ENCODE measurements at places on chromosomes 4 and X.

DNA sequence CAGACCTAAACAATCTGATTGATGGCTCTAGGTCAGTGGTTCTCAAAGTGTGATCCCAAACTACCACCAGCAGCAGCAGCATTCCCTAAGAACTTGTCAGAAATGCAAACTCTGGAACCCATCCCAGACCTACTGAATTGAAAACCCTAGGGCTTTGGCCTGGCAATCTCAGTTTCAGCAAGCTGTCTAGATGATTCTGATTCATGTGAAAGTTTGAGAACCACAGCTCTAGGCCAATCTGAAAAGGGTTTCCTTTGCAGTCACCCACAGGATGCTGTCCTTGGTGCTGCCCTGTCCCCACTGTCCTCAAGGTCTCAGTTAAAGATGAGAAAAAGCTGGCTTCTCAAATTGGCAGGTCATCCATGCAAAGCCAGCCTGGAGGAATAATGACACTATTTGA lies 34.8 kb downstream of the SMPX start:
- no peak for DNase-seq

DNA sequence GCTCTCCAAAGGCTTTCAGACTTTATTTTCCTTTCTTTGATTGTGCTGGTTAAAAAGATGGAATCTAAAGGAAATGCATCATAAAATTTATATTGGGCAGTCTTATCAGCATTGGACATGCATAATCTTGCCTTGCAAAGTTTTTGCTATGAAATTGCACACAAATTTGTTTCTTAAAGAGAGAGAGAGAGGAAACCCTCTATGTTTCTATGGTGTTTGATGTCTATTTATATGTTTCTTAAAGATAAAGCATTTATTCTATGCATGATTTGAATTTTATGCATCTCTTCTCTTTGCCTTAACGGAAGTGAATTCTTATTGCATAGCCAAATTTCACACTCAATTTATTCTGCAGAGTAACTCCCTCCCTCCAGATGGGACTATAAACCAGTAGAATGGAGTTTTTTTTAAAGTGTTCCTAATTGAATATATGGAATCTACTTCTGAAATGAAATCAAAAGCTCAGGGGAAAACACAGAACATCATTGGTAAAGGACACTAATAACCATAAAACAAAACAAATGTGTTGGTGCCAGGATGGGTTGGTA lies 83.5 kb upstream of the PPARGC1A start:
- DNase-seq, result no peak

GRCh38 chr4:169663831-169664230 lies 43.5 kb downstream of the CLCN3 start:
- DNase-seq, result no peak

- no peak for DNase-seq
These were observed 7.6 kb downstream of the FAT4 start for GRCh38 chr4:125322366-125322730.

DNA sequence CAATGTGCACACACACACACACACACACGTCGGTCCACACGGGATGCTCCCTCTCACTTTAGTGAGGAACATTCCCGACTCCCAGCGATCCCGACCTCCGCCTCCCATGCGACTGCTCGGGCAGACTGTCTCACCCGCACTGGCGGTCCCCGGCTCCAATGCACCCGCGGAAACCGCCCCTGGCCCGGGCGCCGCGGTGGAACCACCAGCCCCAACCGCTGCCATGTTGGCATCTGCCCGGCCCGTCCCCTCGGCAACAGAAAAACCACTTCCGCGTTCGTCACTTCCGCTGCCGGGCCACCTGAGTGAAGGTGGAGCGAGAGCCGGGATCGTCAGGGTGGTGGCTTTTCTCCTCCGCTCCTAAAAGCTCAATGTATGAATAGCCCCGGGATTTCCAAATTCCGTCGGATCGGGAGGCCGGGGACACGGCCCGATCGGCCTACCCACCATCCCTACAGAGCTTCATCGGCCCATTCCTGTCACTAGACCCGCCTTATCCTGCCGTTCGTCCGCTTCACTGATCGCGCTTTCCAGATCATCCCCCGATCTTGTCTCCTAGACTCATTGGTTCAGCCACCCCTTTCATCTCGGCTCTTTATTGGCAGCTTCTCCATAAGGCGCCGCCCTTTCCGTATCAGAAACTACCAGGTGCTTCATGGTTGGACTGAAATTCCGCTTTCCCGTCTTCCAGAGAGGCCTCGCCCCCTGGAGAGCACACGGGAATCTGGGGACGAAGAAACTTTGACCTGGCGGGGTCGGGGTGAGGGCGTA lies at the start of gene SLC35A2:
SLC35A2 (minus strand) TSS at position 235 of the 771 bp plus-strand sequence; CDS start at position 225, 10 bp downstream.
- DNase-seq, result peak; percentile 16

DNA sequence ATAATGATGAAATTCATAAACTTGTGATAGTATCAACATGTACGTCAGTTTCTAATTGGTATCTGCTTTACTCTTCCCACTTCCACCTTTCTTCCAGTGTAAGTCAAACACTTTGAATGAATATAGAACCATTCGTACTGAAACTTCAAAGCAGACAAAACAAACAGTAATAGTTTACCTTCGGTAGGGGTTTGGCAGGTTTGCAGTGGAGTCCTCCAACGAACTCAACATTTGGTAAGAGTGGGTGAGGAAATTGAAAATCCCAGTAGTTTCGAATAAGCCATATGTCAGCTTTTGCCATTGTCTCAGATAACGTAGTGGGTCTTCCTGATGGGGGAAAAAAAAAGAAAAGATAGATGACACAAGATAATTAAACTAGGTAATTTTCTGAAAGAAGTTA lies 2.2 kb downstream of the UGT2B4 start:
- DNase-seq, result no peak

DNA sequence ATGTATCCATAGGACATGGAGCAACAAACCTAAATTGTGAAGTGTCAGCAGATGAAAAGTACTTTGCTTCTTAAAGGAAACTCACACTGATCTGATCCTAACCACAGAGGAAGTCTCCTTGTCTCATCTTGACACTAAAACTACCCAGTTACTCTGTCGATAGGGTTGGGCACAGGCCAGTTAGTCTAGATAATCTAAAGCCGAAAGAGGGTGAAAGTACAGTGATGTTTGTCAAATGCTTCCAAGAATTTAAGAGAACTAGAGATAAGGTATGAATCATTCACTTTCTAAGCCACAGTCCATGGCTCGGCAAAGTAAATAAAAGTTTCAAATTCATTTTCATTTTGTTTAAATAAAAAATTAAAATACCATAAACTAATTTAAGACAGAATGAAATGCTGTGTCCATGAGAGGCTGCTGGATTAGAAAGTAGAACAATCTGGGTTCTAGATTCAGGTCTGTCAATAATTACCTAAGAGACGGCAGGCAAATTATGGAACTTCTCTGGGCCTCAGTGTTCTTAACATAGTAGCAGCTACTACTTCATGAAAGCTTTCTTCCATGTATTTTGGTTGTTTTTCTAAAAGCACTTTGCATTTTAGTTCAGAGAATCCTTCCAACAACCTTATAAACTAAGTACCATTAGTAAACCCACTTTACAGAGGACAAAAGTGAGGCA lies 176.7 kb downstream of the LDB2 start:
- DNase-seq, result no peak

GRCh38 chrX:112078606-112079005 lies 4.0 kb downstream of the TRPC5 start:
- DNase-seq, result no peak

DNA sequence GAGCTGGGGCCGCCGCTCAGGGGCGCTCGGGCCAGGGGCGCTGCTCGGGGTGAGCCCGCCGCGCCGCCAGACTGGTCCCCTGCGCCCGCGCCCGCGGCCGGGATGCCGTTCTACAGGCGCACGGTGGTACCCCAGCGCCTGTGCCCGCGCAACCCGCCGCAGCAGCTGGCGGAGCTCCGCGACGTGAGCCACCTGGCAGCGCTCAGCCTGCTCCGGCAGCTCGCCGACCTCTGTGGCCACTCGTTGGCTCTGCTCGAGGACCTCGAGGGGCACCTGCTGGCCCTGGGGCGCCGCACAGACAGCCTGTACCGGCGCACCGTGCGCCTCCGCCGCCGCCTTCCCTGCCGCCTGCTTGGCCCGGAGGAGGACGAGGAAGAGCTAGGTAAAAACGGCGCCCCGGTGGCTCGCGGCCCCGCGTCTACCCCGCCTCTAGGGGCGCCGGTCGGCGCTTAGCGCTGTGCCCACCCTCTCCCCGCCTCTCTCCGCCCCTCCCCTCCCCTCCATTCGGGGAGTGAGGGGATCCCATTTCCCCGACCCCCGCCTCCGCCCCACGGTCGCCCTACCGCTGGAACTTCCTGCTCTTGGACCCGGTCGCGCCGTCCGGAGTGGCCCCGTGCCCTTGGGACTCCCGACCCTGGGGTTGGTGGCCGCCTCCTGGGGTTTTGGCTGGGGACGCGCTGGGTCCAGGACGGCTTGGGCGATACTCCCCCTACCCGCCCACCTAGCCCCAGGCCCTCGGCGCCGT lies 513 bp downstream of the NHSL2 start:
- DNase-seq, result no peak

DNA sequence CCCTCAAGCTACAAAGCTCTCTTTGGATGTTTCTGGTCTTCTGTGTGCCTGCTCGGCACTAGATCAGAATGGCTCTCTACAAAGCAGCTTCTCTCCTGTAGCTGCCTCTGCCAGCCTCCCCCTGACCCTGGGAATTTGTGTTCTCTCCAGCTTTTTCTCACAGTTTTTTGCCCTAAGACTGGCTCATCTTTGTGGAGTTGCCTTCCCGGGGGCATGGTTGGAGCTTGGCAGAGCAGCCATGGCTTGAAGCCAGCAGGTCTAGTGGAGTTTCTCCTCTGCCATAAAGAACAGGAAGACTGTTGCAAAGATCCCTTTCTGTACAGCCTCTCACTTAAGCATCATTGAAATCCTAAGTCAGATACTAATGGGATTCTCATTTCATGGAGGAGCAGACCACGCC lies 163.3 kb upstream of the MAMLD1 start:
- DNase-seq, result no peak

DNA sequence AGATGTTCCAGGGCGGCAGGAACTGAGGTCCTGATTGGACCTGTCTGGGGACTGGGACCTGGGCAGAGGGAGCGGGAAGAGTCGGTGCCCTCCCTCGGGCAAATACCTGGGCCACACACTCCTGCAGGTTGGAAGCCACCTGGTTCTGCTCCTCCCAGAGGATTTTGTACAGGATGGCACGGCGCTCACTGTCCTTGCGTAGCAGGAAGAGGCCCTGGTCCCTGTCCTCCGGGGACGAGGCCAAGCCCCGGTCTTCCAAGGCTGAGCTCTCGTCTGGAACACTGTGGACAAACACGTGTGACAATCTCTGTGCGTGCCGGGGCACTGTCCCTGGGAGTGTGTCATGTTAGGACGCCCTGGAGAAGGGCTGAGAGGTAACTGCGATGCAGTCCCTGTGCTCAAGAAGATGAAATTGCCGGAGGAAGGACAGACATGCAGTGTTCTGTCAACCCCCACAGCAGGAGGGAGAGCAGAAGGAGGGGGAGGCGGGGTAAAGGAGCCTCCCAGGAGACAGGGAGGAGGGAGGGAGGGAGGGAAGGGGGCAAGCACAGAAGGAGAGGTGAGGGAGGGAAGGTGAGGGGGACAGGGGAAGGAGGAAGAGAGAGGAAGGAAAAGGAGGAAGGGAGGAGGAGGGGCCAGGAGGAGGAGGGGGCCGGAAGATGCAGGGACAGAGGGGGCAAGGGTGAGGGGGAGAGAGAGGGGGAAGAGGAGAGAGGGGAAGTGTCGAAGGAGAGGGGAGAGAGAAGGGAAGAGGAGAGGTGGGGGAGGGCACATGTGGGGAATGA lies 29.0 kb downstream of the PDHA1 start:
- no peak for DNase-seq

GRCh38 chrX:114038358-114038757 lies 545.5 kb upstream of the HTR2C start:
- no peak for DNase-seq

DNA sequence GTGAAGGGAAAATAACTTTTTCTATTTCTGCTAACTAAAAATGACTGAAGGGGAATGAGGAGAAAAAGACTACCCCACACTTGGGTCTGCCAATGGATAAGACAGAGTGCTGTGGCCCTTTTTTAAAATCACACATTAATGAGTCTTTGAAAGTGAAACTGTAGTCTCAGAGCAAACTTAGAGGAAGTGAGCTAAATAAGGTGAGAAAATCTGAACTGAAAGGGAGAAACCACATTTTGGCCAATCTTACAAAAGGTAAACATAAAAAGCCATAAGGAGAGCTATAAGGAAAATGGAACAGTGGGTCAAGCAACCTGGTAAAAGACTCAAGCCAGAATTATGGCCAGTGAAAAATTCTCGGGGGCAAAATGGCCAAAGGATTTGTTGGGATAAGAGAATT lies 755.1 kb upstream of the IGFBP7 start:
- no peak for DNase-seq

GRCh38 chr4:146113171-146113570 lies 62.3 kb upstream of the LSM6 start:
- no peak for DNase-seq

GRCh38 chr4:63170923-63171322 lies 1238.3 kb downstream of the TECRL start:
- no peak for DNase-seq

- DNase-seq, result no peak
These were observed 117.7 kb downstream of the RELL1 start for GRCh38 chr4:37568489-37568888.

GRCh38 chrX:106894392-106894909 lies 8.7 kb downstream of the RIPPLY1 start:
- no peak for DNase-seq

GRCh38 chr4:14087921-14088320 lies 460.4 kb upstream of the BOD1L1 start:
- no peak for DNase-seq

DNA sequence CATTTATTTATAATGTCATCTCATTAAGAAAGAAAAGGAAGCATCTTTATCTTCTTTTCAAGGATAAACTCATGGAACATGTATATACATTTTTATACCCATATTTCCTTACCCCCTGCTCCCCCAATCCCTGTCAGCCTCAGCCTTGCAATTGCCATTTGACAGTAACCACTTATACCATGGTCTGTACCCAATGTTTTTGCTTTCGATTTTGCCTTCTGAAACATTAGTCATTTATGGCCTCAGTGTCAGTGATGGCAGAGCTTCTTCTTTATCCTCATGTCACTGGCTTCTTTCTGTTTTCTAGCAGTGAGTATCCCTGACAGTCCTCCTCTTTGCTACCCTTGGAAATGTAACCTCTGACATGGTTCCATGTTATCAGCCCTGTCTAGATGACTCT lies 228.4 kb downstream of the SPRY1 start:
- no peak for DNase-seq

DNA sequence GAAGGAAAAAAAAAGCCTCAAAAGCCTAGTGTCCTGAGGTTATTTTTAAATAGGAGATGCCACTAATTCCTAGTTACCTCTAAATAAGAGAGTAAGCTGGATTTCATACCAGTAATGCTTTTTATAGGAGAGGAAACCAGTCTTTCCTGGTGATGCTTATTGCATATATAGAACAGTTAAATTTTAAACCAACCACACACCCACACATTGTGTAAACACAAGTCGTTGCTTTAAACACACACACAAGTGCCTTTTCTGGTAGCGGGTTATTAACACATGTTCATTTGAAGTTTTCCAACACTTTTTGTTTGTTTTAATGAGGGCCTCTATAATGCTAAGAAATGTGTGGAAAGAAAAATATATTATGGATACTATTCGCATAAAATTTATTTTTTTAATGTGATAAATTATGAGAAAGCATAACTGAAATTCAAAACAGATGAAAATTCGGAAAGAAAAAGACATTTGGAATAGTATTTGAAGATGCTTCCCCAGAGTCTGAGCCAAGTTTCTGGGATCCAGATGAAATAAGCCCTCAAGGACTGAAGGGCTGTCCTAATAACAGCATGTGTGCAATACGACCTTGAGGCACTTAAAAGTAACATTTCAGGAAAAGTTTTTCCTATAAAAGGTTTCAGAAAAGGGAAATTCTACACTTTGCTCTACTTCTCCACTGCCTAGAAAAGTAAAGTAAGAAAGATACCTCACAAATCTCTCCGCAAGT lies 2.0 kb downstream of the ANTXR2 start:
- no peak for DNase-seq

GRCh38 chrX:111411557-111411956 lies 435 bp downstream of the DCX start:
- no peak for DNase-seq
